ENCODE measurements at places on chromosomes 1 and 21.

- peaks cover 10% of the 10 kb centered on the region for H3K27me3 ChIP-seq
- H3K4me1 ChIP-seq: peaks cover 11% of the 10 kb centered on the region
- no peak overlapping the region for H3K4me3 ChIP-seq
- no peak overlapping the region for H3K27ac ChIP-seq
- no peaks in the 10 kb centered on the region for H3K36me3 ChIP-seq
These were observed 14.5 kb downstream of the ACTRT2 start for GRCh38 chr1:3035563-3036446.

DNA sequence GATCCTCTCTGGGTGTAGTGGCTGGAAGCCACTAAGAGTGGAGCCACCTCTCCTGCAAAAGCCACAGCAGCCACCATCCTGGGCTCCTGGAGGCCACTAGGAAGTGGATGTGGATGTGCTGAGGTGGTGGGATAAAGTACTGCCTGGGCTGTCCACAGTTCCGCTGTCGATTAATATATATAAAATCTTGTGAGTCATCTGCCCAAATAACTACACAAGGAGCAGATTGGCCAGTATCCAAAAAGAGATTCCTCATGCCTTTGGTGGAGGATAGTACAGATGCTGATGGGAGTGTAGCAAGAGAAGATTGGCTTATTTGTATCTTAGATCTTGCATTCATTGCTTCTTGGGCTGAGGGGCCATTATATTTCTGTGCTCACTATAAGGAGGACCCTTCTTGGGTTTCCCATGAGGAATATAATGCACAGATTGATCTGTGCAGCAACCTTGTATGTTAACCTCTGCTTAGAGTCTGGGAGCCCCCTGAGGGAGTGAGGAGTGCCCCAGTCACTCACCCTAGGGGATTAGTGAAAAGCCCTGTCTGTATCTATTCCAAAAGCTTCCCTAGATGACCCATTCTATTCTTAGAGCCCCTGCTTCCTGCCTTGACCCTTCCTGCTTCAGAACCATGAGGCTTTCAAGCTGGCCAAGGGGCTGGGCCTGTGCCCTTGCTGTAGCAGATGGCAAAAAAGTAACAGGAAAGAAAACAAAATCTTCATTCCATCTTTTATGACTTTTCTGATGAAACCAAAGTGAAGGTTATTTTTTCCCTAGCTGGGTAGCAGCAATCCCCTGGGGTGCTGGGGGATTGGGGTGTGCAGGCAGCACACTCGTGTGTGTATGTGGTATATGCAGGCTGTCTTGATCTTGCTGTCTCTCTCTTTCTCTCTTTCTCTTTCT, 31.7 kb downstream of the RCSD1 start:
- no peaks in the 10 kb centered on the region for H3K27me3 ChIP-seq
- no peak overlapping the region for H3K4me3 ChIP-seq
- peak overlapping the region; percentile 36 for H3K27ac ChIP-seq
- no peaks in the 10 kb centered on the region for H3K36me3 ChIP-seq

DNA sequence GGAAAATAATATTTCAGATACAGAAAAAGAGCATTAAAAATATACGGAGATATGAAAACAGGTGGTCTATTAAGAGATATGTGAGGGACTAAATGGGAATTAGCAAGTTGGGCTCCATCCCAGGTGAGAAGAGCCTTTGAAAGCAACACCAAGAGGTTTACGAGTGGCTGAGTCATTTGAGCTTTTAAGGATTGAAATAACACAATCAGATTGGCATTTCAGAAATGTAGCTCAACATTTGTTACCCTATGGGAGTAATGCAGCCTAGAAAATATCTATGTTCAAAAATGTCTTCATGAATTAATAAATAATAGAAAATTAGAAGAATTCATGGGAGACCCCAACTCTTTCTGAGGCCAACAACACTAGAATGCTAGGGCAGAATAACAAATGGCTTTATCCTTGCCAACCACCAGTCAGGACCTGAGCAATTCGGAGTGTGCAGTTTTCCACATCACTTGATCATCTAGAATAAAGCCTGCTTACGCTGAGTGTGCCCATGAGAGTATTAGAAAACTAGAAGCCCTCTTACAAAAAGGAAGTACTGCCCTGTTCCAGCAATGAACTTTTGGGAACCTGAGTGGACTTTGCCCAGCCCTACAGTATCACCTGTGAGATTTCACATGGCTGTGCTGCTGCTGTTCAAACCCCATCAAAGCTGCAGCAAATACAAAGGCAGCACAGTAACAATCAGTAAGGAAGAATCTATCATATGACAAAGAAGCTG, 538.0 kb upstream of the CAMK1G start:
- H3K4me1 ChIP-seq: no peaks in the 10 kb centered on the region
- no peaks in the 10 kb centered on the region for H3K27me3 ChIP-seq
- no peak overlapping the region for H3K27ac ChIP-seq
- H3K4me3 ChIP-seq: no peak overlapping the region
- no peaks in the 10 kb centered on the region for H3K36me3 ChIP-seq

DNA sequence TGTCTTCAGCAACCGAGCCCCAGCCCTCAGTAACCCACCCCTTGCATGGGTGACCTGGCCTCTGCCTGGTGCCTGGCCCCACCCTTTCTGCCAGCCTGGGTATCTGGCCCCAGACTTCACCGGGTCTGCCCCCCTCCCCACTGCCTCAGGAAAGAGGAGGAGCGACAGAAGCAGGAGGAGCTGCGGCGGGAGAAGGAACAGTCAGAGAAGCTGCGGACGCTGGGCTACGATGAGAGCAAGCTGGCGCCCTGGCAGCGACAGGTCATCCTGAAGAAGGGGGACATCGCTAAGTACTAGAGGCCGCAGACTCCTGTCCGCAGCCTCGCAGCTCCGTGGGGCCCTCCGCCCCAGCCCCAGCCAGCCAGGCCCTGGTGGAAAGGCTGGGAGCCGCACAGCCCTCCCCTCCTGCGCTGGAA, 6.1 kb downstream of the TNFRSF25 start:
- no peaks in the 10 kb centered on the region for H3K27me3 ChIP-seq
- peak overlapping the region; percentile 68 for H3K27ac ChIP-seq
- H3K4me3 ChIP-seq: peak overlapping the region; percentile 7
- DNase-seq: no peak
- H3K36me3 ChIP-seq: no peaks in the 10 kb centered on the region
- peaks cover 19% of the 10 kb centered on the region for H3K4me1 ChIP-seq

DNA sequence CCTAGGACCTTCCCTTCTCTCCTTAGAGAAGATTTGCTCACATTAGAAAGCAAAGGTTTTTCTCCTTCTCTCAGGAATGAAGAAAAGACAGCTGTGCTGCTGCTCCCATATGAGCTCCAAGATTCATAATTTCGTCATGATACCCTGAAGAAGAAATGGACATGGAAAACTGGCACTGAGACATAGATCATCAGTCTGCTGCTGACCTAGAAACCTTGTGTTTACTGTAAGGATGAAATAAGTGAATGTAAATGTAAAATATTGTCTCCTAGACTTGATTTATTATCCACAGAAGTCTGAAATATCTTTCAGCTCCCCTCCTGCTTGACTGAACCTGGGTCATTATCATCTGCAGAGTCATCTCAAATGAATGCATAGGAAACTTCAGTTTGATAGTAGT, 77.9 kb downstream of the ZC3H11B start:
- H3K4me3 ChIP-seq: no peak overlapping the region
- no peaks in the 10 kb centered on the region for H3K4me1 ChIP-seq
- DNase-seq: no peak
- no peaks in the 10 kb centered on the region for H3K36me3 ChIP-seq
- no peaks in the 10 kb centered on the region for H3K27me3 ChIP-seq

GRCh38 chr1:196454792-196455191, 153.4 kb downstream of the KCNT2 start:
- DNase-seq: no peak
- no peak overlapping the region for H3K4me3 ChIP-seq
- H3K4me1 ChIP-seq: no peaks in the 10 kb centered on the region
- no peaks in the 10 kb centered on the region for H3K27me3 ChIP-seq

DNA sequence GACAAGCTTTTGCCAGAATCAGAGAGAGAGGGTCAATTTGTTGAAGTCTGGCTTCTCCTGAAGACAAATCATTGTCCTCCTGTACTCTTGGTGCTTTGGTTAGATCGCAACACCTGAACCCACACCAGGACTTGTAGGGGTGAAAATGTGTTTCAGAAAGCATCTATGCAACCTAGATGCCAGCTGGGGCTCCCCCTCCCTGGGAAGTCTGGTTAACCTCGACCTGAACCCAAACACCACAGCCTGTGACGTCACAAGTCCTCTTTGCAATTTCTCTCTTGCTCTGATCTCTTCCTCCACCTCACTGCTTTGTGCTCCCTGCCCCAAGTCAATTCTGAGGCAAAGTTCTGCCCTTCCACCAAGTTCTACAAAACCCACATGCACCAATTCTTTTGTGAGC, 42.8 kb upstream of the USP24 start:
- no peaks in the 10 kb centered on the region for H3K36me3 ChIP-seq
- H3K27me3 ChIP-seq: no peaks in the 10 kb centered on the region
- no peak for DNase-seq
- no peak overlapping the region for H3K4me3 ChIP-seq

DNA sequence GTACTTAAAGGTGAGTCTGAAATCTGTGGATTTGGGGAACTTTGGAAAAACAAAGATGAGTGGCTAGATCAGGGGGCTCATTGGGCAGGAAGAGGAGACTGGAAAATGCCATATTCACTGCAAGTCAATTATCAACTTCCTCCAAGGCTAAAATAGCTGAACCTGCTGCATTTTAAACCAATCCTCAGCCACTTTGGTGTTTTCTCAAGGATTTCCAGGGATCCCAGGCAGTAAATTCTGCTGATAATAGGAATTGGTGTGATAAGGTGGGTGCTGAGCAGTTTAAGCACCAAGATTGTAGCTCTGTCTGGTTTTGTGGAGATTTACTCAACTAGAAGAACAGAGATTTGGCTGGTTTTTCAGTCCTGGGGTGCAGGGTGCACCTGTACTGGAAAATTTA, 153.9 kb upstream of the CAMK1G start:
- no peaks in the 10 kb centered on the region for H3K4me1 ChIP-seq
- H3K4me3 ChIP-seq: no peak overlapping the region
- H3K36me3 ChIP-seq: no peaks in the 10 kb centered on the region
- no peak for DNase-seq
- H3K27ac ChIP-seq: no peak overlapping the region

GRCh38 chr1:214003233-214003632, 15.5 kb downstream of the PROX1 start:
- H3K4me3 ChIP-seq: no peak overlapping the region
- H3K27ac ChIP-seq: no peak overlapping the region
- peaks cover 4% of the 10 kb centered on the region for H3K4me1 ChIP-seq

DNA sequence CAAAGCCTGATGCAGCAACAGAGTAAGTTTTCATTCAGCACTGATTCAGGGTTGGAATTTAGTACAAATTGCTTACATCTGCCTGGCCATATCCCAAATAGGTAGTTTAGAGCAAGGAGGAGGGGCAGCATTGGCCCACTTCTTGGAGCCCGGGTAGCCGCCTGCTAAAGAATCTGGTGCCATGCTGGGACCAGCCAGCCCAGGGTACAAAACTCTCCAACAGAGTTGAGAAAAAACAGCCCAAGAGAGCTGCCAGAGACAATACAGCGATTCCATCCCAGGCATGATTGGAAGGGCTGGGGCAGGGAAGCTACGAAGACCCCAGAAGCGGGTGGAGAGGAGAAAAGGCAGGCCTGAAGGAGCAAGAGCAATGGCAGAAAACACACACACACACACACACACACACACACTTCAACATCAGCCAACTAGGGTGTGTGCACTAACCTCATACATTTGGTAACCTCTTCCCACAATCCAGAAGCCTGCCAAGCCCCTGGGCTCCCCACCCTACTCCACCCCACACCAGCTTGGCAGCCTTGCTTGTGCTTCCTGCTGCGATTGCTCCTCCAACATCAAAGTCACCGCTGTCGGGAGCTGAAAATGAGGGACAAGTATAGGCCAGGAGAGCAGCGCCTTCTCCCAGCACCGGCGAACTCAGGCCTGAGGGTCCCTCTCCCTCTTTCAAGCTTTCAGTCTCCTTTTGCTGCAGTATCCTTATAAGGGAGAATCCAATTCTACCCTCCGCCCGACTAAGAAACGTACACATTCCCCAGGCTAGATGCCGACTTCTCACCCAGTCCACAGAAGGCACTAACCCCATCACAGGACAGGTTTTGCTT, 1.2 kb downstream of the PIK3C2B start:
- no peaks in the 10 kb centered on the region for H3K27me3 ChIP-seq
- peak; percentile 46 for DNase-seq
- H3K4me3 ChIP-seq: peak overlapping the region; percentile 77
- no peaks in the 10 kb centered on the region for H3K36me3 ChIP-seq
- H3K27ac ChIP-seq: peak overlapping the region; percentile 80

DNA sequence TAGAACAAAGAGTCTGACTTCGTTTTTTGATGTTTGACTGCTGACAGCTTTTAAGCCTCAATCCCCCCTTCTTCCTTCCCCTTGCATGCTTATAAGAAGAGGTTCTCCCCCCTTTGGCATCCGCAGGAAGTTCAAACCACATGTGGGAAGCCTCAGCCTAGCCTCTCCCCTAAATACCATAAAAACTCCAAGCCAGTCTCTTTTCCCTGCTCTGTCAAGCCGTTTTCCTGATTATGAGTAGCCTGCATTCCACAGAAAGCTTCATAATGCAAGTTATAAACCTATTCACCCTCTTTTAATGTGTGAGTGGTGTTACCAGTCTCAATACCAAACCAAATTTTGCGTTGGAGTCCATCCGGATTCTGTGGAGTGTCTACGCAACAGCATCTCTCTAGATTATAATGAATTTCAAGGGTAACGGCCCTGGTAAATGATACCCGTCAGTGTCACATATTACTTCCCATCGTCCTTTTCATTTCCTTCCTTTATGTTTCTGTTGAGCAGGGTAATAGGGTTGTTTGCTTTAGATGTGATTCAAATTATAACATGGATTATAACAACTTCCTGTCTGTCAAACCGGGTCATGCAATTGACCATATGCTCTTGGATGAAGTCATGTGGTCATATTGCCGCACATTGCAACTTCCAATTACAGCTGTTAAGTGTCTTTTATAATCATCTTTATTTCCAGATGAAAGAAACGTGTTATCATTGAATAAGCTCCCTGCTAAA, 717.5 kb downstream of the RWDD3 start:
- no peak for DNase-seq
- no peaks in the 10 kb centered on the region for H3K27me3 ChIP-seq
- no peaks in the 10 kb centered on the region for H3K4me1 ChIP-seq

GRCh38 chr1:61125263-61125662, 42.9 kb downstream of the NFIA start:
- DNase-seq: no peak
- no peaks in the 10 kb centered on the region for H3K36me3 ChIP-seq
- H3K4me1 ChIP-seq: no peaks in the 10 kb centered on the region
- H3K27ac ChIP-seq: peak overlapping the region; percentile 66
- no peaks in the 10 kb centered on the region for H3K27me3 ChIP-seq

GRCh38 chr1:107739201-107739600, 225.8 kb downstream of the VAV3 start:
- H3K27me3 ChIP-seq: no peaks in the 10 kb centered on the region
- DNase-seq: no peak
- H3K4me3 ChIP-seq: no peak overlapping the region
- no peak overlapping the region for H3K27ac ChIP-seq
- no peaks in the 10 kb centered on the region for H3K36me3 ChIP-seq
- H3K4me1 ChIP-seq: no peaks in the 10 kb centered on the region

GRCh38 chr1:215055281-215055935, 27.1 kb upstream of the KCNK2 start:
- H3K27ac ChIP-seq: no peak overlapping the region
- H3K36me3 ChIP-seq: no peaks in the 10 kb centered on the region
- H3K27me3 ChIP-seq: no peaks in the 10 kb centered on the region
- no peak for DNase-seq
